ENCODE measurements at places on chromosomes 2 and 18.

GRCh38 chr2:160596441-160596840 is 102.8 kb upstream of the RBMS1 start:
- no peak for DNase-seq

GRCh38 chr18:78860117-78860516 is 119.5 kb upstream of the SALL3 start:
- no peak for DNase-seq

- no peak for DNase-seq
Measured at GRCh38 chr2:232502511-232502910, 14.9 kb upstream of the ECEL1 start.

GRCh38 chr2:201643216-201643890 is at the start of gene TMEM237:
Gene TMEM237 (minus strand): TSS chr2:201643503. CDS start chr2:201643400, 103 bp downstream.
- peak; percentile 57 for DNase-seq

- DNase-seq, result no peak
Measured at GRCh38 chr2:6827566-6828298, 38.0 kb downstream of the CMPK2 start.

GRCh38 chr2:98036349-98037000 is 40.7 kb upstream of the TMEM131 start:
- DNase-seq, result no peak

DNA sequence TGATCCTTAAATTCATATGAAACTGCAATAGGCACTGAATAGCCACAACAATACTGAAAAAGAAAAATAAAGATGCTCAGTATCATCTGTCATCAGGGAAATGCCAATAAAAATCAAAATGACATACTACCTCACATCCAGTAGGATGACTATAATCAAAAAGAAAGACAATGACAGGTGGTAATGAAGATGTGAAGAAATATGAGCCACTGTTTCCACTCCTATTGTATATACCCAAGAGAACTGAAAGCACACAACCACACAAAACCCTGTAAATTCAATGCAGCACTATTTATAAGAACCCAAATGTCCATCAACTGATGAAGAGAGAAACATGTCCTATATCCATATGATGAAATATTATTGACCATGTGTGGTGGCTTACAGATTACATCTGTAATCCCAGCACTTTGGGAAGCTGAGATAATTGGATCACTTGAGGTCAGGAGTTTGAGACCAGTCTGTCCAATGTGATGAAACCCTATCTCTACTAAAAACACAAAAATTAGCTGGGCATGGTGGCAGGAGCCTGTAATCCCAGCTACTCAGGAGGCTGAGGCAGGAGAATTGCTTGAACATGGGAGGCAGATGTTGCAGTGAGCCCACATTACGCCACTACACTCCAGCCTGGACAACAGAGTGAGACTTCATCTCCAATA is 39.9 kb downstream of the MAP3K2 start:
- DNase-seq, result no peak

GRCh38 chr2:109411640-109412325 is 202.0 kb downstream of the SEPTIN10 start:
- no peak for DNase-seq

GRCh38 chr2:5674026-5674340 is 18.2 kb upstream of the SOX11 start:
- DNase-seq, result no peak

- DNase-seq, result no peak
Measured at GRCh38 chr2:24724111-24724775, 68.9 kb downstream of the PTRHD1 start.

DNA sequence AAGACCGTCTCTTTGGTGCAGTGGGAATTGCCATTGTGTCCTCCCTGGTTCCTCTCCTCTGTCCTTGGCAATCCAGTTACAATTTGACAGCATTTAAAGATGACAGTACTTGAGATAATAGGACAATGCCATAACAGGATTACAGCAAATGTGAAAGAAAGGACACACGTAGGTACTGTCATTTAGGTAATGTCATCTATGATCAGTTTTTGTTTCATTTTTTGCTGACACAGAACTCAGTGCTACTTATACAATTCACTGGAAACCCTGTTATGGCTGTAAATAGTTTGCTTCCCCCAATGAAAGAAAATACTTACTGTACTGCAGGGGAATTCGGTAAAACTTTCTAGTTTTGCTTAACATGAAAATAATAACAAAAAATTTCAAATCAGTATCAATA is 65.2 kb downstream of the BCL11A start:
- no peak for DNase-seq

DNA sequence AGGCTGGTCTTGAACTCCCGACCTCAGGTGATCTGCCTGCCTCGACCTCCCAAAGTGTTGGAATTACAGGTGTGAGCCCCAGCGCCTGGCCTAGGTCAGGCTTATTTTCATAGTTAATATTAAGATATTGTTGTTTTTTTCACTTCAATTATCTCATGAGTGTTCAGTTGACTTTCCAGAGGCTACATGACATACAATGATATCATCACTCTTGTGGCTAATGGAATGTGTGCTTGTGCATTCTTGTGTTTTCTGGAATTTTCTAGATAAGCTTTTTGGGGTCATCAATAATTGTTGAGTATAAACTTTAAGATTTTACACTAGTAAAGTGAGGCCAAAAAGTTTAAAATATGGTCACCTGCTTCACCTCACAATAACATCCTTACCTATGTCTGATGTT is 180.9 kb downstream of the FIGN start:
- DNase-seq, result no peak

DNA sequence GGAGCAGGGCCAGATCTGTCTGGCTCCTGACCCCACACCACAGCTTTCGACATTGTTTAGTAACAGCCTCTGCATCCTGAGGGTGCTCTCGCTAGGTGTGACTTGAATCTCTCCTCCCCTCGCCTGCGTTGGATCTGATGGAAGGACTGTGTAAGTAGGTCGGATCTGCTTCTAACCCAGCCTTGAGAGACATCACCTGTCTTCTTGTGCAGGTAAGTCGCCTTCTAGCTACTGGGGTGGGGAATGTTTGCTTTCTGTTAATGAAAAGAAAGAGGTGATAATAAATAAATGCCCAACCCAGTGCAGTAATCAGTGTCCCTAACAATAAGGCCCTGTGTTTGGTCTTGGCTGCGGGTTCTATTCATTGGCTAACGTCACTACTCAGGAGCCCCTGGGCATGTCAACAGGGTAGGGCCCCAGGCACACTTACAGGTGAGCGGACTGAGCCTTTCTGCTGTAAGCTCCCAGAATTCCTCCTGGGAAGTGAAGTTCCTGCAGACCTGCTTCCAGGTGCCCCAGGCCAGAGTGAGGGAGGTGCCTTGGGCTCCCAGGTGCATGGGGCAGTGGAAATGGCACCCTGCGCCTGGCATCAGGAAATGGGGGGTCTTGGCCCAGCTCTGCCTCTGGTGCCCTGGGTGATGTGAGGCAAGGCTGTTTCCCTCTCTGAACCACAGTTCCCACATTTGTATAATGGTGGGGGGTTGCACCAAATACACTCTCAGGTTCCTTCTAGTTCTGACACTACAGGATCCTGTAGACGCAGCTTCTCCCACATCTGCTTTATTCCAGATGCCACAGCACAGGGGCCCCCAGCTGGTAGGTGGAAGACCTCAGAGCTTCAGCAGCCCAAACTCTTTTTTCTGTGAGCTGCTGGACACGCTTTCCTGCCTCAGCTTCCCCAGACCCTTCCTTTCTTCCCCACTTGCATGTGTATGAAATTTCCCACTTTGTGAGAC is 11.2 kb upstream of the FOSL2 start:
- DNase-seq, result no peak

DNA sequence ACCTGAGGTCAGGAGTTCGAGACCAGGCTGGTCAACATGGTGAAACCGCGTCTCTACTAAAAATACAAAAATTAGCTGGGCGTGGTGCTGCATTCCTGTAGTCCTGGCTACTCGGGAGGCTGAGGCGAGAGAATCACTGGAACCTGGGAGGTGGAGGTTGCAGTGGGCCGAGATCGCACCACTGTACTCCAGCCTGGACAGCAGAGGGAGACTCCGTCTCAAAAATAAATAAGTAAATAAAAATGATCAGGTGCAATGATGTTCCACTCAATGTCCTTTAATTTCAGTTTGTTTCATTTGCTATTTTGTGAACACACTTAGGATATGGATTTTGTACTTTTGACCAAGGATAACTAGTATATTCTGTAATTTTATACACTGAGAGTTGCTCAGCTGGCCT is 9.3 kb downstream of the HADHA start:
- no peak for DNase-seq

- no peak for DNase-seq
Measured at GRCh38 chr2:2879071-2879470, 498.5 kb downstream of the EIPR1 start.

DNA sequence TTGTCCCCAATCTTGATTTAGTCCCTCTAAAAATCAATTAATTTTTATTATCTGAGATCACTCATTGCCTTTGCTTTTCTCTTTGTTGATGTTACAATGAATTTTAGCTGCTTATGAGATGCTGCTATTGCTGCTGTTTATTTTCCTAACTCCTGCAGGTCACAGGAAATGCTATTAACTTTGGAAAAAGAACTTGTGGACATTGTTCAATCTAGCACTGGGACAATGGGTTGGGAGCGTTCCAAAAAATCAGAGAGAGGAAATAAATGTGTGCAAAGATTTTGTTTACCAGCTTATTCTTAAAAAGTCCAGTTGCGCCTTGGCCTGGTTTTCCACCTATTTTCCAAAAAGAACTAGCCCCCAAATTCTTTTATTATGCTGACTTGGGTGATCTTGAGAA is 268.3 kb downstream of the PTH2R start:
- no peak for DNase-seq

DNA sequence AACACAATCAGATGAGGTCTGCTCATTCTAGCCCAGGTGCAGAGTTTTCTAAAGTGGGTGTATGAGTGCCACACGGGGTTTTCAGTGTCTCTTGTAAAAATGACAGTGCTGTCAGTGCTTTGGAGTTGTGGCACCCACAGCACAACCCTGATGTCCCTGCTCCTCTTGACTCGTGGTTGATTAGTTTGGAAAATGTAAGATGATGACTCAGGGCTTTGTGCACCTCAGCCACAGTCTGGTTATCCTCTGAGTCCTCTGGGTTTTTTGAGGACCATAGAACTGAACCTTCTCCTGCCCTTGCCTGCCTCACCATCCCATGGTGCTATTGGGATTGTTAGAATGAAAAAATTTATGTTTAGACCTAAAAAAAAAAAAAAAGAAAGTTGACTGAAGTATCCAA is 105.6 kb downstream of the MYO1B start:
- DNase-seq, result no peak

Measured in germinal center (tissue), 1 donor.